ENCODE measurements at places on chromosomes 7 and 10. TPM values are rescaled to one million over a fixed set of nuclear protein-coding genes. Genes with fewer than 3 reads are reported as not detected.
A peak's percentile ranks its signal among the peaks of the same experiment; 100 is the strongest.

Gene CXCL12
- total RNA-seq, result not detected

Gene GNG11
- not detected for total RNA-seq

Gene ESYT2
- 73.7 TPM for total RNA-seq

Gene CTAGE8
- total RNA-seq, result 1.9 TPM

Gene LHPP
- 11.5 TPM for total RNA-seq

Gene PILRA
- 0.90 TPM for total RNA-seq

Gene LRRTM3
- not detected for total RNA-seq

GRCh38 chr7:82404652-82405051 is 38.9 kb downstream of the CACNA2D1 start:
- no peaks in the 10 kb centered on the region for H3K36me3 ChIP-seq
- no peak overlapping the region for H3K27ac ChIP-seq
- no peaks in the 10 kb centered on the region for H3K27me3 ChIP-seq
- no peak overlapping the region for H3K4me3 ChIP-seq
- no peak for DNase-seq

DNA sequence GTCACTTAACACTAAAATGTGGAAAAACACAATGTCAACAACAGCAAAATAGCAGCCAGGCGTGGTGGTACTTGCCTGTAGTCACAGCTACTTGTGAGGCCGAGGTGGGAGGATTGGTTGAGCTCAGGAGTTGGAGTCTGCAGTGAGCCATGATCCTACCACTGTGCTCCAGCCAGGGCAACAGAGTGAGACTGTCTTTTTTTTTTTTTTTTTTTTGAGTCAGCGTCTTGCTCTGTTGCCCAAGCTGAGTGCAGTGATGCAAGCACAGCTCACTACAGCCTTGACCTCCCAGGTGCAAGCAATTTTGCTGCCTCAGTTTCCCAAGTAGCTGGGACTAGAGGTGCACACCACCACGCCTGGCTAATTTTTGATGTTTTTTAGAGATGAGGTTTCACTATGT is 6.1 kb downstream of the KCTD7 start:
- no peak overlapping the region for H3K27ac ChIP-seq
- H3K4me3 ChIP-seq, result no peak overlapping the region
- peaks cover 20% of the 10 kb centered on the region for H3K36me3 ChIP-seq
- H3K4me1 ChIP-seq, result peaks cover 42% of the 10 kb centered on the region

GRCh38 chr7:112410092-112410491 is 40.2 kb upstream of the IFRD1 start:
- H3K27ac ChIP-seq, result no peak overlapping the region
- DNase-seq, result no peak
- H3K4me3 ChIP-seq, result no peak overlapping the region
- peaks cover 6% of the 10 kb centered on the region for H3K4me1 ChIP-seq
- H3K36me3 ChIP-seq, result no peaks in the 10 kb centered on the region

- DNase-seq, result no peak
- no peak overlapping the region for H3K27ac ChIP-seq
- H3K27me3 ChIP-seq, result peaks cover 6% of the 10 kb centered on the region
- H3K4me1 ChIP-seq, result no peaks in the 10 kb centered on the region
Measured at GRCh38 chr7:42372479-42372878, 135.5 kb upstream of the GLI3 start.

DNA sequence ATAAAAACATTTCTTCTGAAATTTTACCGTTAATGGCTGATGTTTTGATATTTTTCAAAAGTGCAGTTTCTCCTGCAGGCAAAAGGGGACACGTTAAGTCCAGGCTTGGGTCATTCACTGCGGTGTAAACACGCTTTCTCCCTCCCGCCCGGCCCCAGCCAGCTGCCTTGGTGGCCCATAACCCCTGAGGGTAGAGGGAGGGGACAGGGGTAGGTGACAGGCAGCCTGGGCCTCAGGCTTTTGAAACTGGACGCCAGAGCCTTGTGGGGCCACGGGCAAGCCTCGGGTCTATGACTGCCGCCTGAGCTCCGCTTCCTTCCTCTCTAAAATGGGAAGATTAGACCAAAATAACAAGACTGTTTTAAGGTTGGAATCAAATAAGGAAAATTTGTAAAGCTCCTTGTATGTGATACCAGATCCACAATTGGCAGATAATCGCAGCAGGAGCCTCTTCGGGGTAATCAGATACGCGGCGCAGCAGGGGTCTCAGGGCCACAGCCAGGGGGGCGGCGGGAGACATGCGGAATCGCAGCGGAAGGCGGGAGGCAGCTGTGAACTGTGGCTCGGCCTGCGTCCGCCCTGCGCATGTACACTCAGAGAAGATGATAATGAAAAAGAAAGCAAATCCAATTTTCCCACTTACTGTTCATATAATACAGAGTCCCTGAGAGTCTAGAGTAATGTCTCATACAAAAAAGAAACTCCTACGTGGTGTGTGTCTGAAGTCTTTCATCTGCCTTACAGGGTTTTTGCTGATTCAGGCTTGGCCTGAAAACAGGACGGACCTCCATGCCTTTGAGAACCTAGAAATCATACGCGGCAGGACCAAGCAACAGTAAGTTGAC is 138.3 kb downstream of the EGFR start:
- H3K4me1 ChIP-seq, result no peaks in the 10 kb centered on the region
- peaks cover 14% of the 10 kb centered on the region for H3K27me3 ChIP-seq
- no peak for DNase-seq

GRCh38 chr10:86968271-86968993 is at the start of gene ADIRF:
TSS of gene ADIRF (plus strand) at chr10:86968482. CDS start at chr10:86968545, 63 bp downstream.
- no peak within 1 kb of the TSS for H3K4me3 ChIP-seq
- no peak within 1 kb of the TSS for H3K27ac ChIP-seq
- H3K36me3 ChIP-seq, result no peaks in the 10 kb centered on the region
- H3K4me1 ChIP-seq, result peaks cover 36% of the 10 kb centered on the region
- DNase-seq, result peak; percentile 22

DNA sequence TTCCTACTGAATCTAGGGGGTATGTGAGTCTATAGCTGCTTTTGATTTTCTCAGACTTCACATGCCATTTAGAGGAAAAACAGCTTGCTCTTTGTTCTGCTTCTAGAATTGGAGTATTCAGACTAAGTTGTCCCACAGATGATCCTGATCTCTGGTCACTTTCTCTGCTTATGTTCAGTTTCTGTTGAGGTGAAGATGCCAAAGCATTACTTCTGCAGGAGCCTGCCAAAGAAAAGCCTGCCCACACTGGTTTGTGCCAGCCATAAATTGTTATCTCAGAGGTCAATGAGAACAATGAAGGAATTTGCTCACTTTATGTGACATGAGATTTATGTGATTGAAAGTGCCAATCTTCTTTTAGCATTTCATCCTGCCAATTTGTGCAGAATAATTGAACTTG is 163.6 kb downstream of the CDK14 start:
- H3K27ac ChIP-seq, result no peak overlapping the region
- H3K4me1 ChIP-seq, result no peaks in the 10 kb centered on the region
- H3K27me3 ChIP-seq, result no peaks in the 10 kb centered on the region
- H3K4me3 ChIP-seq, result no peak overlapping the region
- DNase-seq, result no peak
- no peaks in the 10 kb centered on the region for H3K36me3 ChIP-seq

DNA sequence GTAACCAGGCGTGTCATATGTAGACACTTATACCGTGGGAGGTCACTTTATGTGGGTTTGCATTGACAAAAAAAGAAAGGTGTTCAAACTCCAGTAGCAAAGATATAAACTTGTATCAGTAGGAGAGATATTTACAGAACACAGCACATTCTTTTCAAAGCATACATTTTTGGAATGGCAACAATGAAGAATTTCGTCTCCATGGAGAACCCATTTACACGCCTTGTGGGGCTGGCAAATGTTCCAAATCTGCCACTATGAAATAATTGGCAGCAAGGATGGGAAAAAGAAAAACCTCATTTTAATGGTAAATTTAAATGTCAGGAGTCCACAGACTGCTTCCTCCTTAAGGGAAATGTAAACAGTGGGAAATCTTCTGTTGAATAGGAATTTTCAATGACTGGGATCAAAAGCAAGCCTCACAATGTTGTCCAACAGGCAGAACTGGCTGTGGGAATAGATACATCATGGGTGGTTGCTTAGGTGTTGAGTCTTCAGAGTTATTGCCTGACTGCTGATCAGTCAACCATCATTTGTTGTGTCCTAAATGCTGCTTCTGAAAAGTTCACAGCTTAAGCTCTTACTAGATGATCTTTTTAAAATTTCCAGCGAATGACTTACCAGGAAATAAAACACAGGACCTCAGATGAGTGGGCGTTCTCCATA is 256.6 kb upstream of the SEMA3C start:
- H3K27ac ChIP-seq, result no peak overlapping the region
- no peak overlapping the region for H3K4me3 ChIP-seq
- H3K4me1 ChIP-seq, result no peaks in the 10 kb centered on the region
- DNase-seq, result no peak

GRCh38 chr7:24368161-24368560 is 84.2 kb downstream of the NPY start:
- H3K4me1 ChIP-seq, result no peaks in the 10 kb centered on the region
- H3K27ac ChIP-seq, result no peak overlapping the region
- H3K36me3 ChIP-seq, result no peaks in the 10 kb centered on the region
- no peak overlapping the region for H3K4me3 ChIP-seq

DNA sequence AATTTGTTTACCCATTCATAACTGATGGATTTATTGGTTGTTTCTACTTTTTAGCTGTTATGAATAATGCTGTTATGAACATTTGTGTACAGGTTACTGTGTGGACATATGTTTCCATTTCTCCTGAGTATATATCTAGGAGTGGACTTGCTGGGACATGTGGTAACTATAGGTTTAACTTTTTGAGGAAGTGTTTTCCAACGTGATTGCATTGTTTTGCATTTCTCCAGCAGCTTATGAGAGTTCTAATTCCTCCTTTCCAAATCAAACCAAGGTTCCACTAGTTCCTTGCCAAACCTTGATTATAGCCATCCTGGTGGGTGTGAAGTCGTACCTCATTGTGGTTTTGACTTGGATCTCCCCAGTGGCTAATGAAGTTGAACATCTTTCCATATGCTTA is 2.6 kb upstream of the PRF1 start:
- H3K4me3 ChIP-seq, result no peak overlapping the region
- peaks cover 29% of the 10 kb centered on the region for H3K4me1 ChIP-seq
- no peaks in the 10 kb centered on the region for H3K27me3 ChIP-seq

DNA sequence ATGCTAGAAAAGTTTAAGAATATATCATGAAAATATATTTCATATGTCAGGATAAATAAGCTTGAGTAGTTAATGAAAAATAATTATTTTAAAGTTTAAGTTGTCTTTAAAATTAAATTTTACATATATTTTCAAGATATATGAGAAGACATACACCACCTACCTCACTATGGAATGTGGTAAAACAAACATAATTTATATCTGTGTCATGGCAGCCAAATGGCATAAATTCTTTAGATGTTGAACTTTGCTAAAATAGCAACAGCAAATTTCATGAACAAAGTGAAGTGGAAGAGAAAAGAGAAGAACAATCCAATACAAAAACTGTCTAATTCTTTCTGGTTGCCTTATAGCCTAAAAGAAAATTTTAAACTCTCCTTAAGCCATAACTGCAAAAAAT is 39.6 kb upstream of the SLC16A12 start:
- no peaks in the 10 kb centered on the region for H3K27me3 ChIP-seq
- H3K4me3 ChIP-seq, result no peak overlapping the region
- DNase-seq, result no peak
- no peaks in the 10 kb centered on the region for H3K4me1 ChIP-seq
- H3K27ac ChIP-seq, result no peak overlapping the region

- H3K36me3 ChIP-seq, result no peaks in the 10 kb centered on the region
- H3K27ac ChIP-seq, result no peak overlapping the region
- peaks cover 14% of the 10 kb centered on the region for H3K4me1 ChIP-seq
- H3K27me3 ChIP-seq, result no peaks in the 10 kb centered on the region
- no peak for DNase-seq
Measured at GRCh38 chr10:86795353-86795752, 38.9 kb downstream of the BMPR1A start.

DNA sequence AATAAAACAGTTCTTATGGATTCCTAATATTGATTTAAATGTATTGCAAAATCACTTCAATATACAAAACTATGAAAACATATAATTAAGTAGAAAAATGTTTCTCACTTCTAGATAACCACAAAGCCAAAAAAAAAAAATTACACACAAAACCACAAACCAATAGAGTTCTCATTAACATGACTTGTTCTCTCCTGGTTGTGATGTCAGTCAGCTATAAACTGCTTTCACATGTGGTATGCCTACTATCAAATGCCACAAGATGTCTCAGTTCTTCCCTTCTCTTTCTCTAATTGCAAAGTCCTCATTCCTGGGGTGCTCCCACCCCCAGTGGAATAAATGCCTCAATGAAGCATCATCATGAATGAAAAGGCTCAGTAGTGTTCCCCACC is 16.6 kb downstream of the GNAI1 start:
- peak; percentile 61 for DNase-seq
- peaks cover 19% of the 10 kb centered on the region for H3K27me3 ChIP-seq
- no peak overlapping the region for H3K4me3 ChIP-seq
- H3K4me1 ChIP-seq, result peaks cover 25% of the 10 kb centered on the region
- H3K27ac ChIP-seq, result no peak overlapping the region

GRCh38 chr10:69466158-69466490 is 14.9 kb downstream of the TSPAN15 start:
- H3K4me1 ChIP-seq, result peaks cover 2% of the 10 kb centered on the region
- H3K36me3 ChIP-seq, result no peaks in the 10 kb centered on the region
- no peak overlapping the region for H3K27ac ChIP-seq
